ENCODE measurements at places on chromosomes 2 and 18.

DNA sequence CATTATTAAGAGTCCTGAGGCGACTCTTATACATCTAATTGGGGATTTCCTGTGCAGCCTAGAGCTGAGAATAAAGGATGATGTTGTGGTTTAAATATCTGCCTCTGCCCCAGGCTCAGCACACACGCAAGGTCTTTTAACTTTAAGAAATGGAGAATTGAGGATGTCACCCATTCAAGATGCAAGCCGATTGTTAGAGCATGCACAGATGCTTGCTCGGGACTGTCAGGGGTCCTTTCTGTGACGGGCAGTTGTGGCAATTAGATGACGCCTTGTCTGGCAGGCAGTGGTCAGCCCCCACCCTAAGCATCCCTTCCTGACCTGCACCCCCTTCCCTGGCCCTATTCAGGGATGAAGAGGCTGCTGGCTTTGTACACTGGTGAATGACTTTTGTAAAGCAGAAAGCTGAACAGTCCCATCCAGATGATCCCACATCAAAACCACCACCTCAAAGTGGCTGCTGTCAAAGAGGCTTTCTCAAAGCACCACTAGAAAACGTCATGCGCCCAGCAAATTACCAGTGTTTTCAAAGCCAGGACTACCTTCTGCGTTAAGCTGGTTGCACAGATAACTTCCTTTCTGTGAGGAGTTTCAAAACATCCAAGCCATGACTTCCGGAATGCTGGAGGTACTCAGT is 23.7 kb downstream of the FAM178B start:
- DNase-seq: no peak

DNA sequence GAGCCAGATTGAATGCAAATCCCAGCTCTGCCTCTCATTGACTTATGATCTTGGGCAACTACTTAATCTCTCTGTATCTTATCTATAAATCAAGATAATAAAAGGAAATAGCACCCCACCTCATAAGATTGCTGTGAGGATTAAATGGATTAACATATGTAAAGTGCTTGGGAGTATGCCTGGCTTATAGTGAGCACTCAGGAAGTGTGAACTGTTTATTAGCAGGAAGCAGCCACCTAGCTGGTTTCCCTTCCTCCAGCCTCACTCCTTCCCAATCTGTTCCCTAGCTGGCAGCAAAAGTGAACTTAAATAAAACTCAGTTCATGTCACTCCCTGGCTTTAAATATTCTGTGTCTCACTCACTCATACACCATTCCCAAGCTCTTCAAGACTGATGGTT is 526.6 kb upstream of the PKDCC start:
- DNase-seq: no peak

GRCh38 chr18:78378983-78379382 is 600.6 kb upstream of the SALL3 start:
- no peak for DNase-seq

GRCh38 chr2:191660575-191660974 is 17.4 kb upstream of the NABP1 start:
- DNase-seq: no peak

- DNase-seq: no peak
Measured at GRCh38 chr2:232204457-232204931, 174.1 kb upstream of the ALPP start.

- no peak for DNase-seq
Measured at GRCh38 chr2:165161510-165161909, 42.3 kb downstream of the SCN3A start.

DNA sequence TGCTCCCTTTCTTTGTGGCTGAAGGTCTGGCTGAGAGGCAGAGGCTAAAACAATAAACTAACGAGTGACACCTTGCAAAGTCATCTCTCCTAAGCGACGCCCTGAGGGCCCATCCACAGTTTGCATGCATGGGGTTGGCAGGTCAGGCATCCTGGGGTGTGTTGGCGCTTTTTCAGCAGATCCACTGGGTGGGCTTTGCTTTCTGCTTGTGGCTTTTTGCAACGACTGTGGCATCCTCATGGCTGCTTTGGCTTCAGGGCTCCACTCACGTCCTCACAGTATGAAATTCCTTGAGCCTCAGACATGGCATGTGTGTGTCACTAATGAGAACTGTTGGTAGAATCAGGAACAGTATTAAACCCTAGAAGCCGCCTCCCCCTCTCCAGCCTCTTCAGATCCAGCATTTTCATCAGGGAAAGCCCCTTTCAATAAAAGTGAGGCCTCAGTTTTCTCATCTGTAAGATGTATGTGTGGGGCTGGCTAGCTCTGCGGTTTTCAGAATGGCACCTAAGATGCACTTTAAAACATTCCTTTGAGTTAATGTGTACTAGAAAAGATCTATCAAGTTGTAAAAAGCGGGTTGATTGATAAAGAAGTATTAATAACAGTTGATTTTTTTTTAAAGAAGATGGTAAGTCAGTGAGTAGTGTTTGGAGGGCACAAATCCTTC is 72.5 kb downstream of the SH3BP4 start:
- no peak for DNase-seq

DNA sequence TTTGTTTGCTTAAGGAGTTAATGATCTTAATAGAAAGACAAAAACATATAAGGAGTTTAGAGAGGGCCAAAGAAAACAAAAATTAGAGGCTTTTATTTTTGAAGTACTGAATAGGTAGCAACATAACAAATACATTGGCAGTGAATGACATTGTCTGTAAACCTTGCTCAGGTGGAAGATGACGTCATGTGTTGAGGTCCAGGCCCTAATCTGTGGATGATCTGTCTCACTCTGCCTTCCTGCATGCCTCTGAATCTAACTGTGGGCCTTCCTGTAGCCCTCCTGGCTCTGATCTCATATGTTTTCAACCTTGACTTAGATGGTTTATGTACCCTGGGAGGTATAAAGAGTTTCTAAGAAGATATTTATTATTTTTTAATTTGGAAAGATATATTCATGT is 58.1 kb upstream of the DYNAP start:
- DNase-seq: no peak

DNA sequence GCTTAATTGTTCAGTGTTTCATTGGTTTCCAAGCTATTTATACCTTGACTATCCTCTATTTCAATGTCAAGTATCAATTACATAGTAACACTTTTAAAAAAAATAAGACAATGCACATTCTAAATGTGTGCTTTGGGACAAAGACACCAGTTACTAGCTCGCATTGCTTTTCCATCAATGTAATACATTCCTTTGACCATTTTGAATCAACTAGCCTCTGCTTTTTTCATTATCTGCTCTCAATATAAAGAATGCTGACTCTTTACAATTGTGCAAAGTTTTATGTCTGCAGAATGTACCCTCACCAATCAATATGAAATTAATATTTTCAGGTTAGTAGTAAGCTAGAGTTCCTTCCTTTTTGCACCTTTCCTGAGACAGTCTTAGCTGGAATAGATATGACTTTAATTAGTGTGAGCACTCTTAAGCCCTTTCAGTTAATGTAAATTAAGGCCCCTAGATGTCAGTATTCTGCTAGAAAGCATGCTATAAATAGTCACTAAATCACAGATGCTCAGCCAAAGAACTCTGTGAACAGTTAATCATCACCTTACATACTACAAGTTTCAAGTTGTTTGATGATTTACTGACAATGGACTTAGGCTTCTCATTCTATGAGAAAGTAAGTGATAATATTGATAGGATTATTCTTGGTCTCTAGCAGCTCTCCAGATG is 413.6 kb downstream of the PTH2R start:
- no peak for DNase-seq

GRCh38 chr2:138846216-138846821 is 66.1 kb upstream of the NXPH2 start:
- no peak for DNase-seq

DNA sequence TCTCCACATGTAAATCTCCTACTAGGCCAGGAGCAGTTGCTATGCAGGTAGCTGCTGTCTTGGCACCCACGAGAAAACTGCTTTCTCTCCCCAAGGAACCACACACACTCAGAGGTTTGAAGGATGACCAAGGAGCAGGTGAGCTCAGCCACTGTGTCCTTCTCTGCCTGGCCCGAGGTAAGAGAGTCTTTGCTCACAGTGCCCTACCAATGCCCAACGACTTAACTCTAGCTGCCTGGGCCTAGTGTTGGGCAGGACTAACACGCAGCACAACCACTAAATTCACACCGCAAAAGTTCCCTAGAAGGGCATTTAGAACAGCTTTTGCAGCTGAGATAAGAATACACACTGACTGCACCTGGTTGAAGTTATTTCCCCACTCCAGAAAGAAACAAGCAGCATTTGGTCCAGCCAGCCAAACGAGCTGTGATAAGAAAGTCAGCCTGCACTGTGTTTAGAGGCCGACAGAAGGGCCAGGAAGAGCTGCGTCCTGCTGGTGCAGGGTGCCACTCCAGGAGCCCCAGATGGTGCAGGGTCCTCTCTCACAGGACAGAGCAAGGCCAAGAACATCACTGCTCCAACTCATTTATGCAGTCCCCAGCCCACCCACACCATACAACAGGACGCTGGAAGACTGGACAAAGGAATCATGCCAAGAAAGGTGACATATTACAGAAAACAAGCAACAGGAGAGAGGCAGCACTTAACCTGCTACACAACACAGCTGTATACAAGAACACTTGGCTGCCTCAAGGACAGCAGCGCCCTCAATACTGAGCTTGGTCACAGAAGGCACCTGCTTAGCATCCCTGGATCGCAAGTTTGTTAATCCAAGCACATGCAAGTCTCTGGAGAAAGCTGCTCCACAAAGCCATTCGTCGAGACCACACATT is 12.5 kb downstream of the HDLBP start:
- no peak for DNase-seq

DNA sequence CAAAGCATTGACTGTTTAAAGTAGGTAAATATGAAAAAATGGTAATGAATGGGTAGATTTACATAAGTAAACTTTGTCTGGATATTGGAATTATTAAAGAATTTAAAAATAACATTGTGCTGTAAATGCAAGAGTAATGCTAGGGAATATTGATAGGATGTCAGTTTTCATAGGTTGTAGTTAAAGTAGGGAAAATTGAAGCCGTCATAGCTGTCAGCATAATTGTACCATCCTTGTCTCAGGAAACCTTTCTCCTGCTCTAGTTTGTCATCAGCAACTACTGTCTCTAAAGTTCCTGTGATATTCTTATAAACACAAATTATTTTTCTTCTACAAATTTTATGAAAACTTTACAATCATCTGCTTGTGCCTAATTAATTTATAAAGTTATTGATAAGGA is 10.1 kb upstream of the SPAG16 start:
- DNase-seq: no peak

All from natural killer cell (primary cell).